ENCODE measurements at places on chromosomes 2 and 18.

DNA sequence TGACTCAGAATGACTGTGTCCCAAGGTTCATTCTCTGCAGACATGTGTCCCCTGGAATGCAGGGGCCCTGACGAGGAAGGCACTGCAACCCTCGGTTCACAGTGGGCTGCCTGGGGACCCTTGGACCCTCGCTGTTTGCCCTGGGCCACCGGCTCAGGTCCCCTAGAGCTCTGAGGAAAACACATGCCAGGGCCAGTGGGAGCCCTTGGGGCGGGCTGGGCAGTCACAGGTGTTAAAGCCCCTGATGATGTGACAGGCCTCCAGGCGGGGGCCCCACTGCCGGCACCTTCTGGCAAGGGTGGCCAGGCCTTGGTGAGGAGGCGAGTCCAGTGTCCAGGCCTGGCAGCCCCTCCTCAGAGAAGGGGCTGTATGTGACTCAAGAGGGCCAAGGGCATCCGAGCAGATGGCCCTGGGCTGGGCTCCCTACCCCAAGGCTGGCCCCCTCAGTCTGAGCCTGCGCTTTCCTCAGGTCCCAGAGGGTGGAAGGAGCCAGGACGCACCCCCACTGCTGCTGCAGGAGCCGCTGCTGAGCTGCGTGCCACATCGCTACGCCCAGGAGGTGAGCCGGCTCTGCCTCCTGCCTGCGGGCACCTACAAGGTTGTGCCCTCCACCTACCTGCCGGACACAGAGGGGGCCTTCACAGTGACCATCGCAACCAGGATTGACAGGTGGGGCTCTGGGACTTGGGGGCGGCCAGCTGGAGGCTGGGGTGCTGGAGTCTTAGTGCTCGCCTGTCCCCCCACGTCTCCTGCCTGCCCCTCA, 11.1 kb downstream of the CAPN10 start:
- DNase-seq: no peak

DNA sequence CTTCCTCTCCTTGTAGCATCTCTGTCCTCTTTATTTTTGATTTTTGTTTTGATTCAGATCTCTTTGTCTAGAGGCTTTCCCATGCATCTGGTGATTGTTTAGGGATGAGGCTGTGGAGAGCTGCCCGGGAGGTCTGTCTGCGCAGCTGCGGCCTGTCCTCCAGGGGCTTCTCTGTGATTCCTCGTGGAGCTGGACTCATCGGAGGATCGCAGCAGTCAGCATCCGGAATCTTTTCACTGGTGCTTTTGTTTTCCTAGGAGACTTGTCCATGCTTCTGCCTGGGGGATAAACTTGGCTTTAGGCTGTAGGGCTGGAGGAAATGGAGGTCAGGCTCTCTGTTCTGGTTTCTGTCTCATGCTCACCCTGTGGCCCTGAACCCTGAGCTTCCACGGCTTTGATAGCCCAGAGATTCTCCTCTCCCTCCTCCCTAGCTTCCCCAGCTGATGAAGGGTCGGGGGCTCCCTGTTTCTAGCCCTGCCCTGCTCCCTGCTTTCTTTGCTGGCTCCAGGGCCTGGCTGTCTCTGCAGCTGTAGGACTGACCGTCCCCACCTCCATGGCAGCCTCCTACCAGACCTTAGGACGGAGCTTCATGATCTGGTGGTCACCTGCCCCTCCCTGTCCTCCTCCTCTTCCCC, 35.5 kb downstream of the ZNF532 start:
- peak; percentile 56 for DNase-seq

GRCh38 chr2:227324642-227324994, 433 bp upstream of the MFF start:
- no peak for DNase-seq

DNA sequence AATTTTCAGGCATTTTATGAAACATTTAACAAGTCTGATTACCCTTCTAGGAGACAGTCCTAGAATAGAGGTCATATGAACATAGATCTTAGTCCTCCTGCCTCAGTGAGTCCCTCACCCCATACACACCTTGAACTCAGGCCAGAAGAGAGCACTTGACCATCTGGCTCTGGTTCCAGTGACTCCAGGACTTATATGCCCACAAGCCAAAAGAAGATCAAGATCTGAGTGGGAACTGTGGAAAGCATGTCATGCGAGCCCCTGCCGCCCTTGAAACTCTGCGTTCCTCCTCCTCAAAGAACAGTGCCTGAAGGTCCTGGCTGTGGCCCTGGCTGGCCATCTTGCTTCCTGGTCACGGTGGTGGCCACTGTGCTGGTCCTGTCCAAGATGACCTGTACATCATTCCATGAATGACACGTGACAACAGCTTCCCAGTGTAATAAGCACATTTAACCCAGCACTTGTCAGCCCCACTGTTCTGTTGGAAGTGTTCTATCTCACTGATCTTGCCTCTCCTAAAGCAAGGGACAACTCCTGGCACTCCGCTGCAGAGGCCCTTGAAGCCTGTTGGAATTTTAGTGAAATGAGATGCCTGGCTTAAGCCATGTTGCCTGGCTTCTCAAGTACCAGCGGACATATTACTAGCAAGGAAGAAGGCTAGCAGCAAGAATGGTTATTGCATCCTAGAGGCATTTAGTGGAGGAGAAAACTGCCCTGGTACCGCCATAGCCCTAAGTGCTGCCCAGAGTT, 17.6 kb downstream of the TTC32 start:
- DNase-seq: no peak

DNA sequence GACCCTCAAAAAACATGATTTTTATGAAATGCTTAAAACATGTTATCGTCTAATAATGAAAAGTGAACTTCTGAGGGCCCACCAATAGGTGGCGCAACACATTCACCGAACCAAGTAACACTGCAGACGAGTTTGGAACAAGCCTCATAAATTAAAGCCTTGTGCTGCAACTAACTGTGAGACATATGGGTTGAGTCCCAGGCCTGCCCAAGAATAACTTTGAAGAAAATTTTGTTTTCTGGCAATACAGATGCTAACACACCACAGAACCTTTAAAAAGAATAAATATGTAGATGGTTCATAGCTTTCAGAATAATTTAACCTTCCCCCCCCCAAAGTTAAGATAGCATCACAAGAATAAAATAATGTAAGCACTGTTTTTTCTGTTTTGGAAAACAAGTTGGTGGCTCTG, 285.9 kb downstream of the RNF144A start:
- peak; percentile 65 for DNase-seq

GRCh38 chr2:167816874-167817290, 430.5 kb downstream of the STK39 start:
- no peak for DNase-seq

- peak; percentile 86 for DNase-seq
These were observed 242.7 kb downstream of the CNTNAP5 start for GRCh38 chr2:124267794-124268193.

DNA sequence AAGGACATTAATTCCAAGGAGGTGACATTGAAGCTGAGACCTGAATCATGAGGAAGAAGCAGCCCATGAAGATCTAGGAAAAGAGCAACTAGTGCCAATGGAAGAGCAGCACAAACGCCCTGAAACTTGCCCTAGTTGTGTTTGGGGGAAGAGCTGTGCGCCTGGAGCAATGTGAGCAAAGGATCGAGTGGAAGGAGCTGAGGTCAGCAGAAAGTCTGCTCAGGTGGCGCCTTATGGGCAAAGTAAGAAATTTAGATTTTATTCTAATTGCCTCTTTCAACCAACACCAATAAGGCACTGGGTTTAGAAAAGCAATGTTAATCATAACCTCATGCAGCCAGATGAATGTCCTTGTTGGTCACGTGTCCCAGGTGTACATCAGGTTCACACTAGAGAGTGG, 226.0 kb upstream of the THSD7B start:
- no peak for DNase-seq

GRCh38 chr18:905307-905947, 756 bp downstream of the ADCYAP1 start:
- no peak for DNase-seq

DNA sequence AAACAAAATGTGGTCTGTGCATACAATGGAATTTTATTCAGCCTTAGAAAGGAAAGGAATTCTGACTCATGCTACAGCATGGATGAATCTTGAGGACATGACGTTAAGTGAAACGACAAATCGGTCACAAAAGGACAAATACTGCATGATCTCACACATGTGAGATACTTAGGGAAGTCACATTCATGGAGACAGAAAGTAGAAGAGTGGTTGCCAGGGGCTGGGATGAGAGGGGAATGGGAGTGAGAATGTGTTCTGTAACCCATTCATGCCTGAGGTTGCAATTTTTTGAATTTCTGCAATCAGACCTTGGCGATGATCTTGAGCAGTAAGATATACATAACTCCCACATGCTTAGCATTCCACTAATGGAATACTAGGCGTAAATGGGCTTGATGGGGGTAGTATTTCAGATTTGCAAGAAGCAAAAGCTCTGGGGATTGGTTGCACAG, 22.0 kb downstream of the FHL2 start:
- peak; percentile 89 for DNase-seq

Measured in cardiac fibroblast (primary cell).